AG04449 (cell line): ENCODE measurements at places on chromosomes 1 and 21.

- DNase-seq = peak; percentile 14
Observed at GRCh38 chr1:208510192-208510952, 266.2 kb upstream of the PLXNA2 start.

- DNase-seq = peak; percentile 12
Observed at GRCh38 chr1:179953974-179954492, 577 bp upstream of the CEP350 start.

GRCh38 chr21:16187603-16188301, 458.0 kb downstream of the USP25 start:
- no peak for DNase-seq

DNA sequence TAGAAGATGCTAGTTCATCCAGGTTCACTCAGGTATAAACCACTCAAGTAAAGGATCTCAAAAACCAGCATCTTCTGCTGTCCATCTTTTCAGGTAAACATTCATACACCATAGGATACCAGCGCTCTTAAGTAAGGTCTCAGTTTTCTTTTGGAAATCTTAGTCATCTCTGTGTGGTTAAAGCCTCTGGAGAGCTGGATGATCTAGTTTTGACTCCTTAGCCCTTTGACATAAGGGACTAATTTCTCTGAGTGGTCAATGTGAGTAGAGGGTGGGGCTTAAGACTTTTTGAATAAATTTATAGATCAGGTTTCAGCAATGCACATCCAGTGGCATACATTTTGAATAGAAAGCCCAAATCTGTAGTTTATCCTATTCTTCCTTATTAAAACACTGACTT, 92.3 kb downstream of the CTH start:
- DNase-seq = no peak

DNA sequence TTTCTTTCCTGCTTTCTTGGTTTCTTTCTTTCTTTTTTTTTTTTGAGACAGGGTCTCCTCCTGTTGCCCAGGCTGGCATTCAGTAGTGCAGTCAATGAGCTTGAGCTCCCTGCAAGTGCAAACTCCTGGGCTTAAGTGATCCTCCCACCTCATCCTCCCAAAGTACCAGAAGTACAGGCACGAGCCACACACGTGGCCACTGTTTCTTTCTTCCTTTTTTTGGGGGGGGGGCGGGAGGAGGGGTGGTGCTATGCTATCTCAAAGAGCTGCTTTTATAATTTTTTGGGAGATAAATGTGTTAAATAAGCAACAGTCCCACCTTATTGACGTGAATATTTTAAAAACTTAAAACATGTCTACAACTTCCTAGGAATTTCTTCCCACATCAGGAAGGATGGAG, 42.2 kb downstream of the AK4 start:
- no peak for DNase-seq

GRCh38 chr1:63787875-63788274, 14.1 kb downstream of the ROR1 start:
- DNase-seq = no peak

- DNase-seq = peak; percentile 61
Observed at GRCh38 chr1:112716133-112716720, 1.1 kb upstream of the PPM1J start.

DNA sequence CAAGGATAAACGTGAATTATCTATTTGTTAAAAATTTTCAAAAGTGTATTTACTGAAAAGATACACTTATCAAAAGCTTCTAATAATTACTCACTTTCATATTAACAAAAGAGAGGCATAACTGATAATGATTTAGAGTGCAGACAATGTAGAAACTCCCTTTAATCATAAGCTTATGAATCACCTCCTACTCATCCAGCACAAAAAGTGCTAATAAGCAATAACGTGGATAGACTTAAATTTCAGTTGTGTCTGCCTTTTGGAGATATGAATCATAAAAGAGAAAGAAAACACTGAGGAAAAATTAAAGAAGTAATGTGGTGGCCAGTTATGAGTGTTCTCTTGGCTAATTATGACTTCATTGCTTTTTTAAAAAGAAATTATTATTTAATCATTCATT, 827.6 kb upstream of the B3GALT2 start:
- no peak for DNase-seq

DNA sequence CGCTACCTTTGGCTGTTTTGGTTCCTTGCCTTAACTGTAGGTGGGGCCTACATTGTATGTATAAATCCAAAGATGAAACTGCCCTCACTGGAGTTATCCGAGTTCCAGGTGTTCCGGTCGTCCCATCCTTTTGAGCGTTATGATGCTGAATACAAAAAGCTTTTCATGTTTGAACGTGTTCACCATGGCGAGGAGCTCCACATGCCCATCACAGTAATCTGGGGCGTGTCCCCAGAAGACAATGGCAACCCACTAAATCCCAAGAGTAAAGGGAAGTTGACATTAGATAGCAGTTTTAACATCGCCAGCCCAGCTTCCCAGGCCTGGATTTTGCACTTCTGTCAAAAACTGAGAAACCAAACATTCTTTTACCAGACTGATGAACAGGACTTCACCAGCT, 139.5 kb downstream of the TLR5 start:
- DNase-seq = no peak

DNA sequence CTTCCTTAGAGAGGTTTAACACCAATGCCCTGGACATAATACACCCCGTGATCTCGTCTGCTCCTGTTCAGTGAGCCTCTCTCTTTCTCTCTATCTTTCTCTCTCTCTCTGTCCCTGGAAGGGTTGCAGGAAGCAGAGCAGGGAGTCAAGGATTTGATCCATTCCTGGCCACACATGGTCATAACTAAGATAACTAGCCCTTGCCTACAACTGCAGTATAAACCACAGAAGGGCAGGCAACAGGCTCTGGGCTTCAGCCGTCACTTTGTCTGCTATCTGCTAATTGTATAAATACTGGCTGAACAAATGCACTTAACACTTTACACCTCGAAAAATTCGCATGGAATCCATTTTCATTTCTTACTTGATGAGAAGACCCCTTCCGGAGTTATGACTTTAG, 357.5 kb upstream of the RUNX1 start:
- no peak for DNase-seq

DNA sequence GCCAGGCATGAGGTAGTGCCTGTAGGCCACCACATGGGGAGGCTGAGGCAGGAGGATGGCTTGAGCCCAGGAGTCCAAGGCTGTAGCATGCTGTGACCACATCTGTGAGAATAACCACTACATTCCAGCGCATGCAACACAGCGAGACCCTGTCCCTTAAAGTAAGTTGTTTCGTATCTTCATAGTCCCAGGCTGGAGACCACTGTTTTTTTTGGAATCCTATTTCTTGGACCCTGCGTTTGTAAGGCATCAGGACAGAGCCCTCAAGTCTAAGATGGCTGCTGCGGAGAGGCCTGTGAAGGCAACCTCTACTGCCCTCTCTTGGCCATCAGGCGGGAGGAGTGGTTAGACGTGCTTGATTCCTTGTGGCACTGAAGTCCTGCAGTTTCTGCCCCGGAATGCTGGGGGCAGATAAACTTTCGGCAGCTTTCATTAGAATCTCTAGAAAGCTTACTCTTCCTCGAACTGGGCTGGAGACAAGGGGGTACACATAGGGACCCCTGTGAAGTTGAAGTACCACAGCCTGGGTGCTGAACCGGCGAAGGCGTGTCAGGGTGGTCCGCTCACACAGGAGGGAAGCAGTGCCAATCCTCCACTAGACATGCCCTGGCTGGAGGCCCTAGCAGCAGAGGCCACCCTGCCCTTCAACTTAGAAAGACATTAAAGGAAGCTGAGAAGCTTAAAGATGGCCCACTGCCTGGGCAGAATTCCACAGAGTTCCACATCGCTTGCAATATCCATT, 36.6 kb downstream of the RABIF start:
- no peak for DNase-seq

DNA sequence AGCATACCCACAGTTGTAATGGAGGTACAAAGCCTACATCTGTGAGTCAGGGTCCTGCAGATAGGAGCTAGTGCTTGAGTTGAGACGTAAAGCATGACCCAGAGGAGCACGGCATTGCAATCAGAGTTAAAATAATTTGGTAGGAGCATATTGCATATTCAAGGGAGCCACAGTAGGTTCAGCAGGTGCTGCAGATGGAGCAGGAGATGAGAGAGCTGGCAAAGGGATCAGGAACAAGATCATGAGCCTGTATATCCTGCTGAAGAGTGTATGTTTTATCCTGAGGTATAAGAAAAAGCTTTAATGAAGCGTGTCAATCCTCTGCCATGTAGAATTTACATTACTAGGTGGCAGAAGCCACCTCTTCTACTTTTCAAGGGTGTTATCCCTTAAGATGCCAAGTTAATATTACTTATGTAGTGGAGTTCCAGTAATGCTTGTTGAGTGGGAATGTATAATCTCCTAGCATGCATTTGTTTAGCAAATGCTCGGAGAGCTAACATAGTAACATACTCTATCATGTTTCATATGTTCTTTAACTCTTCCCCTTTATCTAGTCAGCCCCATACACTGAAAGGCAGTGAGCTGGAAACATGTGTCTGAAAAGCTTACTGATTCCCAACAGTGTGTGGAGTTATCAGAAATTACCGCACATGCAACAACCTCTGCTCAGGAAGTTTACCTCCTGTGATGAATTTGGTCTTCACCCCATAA, 300.3 kb downstream of the GRIK1 start:
- DNase-seq = no peak

GRCh38 chr1:190177555-190177954, 300.1 kb downstream of the BRINP3 start:
- DNase-seq = no peak

DNA sequence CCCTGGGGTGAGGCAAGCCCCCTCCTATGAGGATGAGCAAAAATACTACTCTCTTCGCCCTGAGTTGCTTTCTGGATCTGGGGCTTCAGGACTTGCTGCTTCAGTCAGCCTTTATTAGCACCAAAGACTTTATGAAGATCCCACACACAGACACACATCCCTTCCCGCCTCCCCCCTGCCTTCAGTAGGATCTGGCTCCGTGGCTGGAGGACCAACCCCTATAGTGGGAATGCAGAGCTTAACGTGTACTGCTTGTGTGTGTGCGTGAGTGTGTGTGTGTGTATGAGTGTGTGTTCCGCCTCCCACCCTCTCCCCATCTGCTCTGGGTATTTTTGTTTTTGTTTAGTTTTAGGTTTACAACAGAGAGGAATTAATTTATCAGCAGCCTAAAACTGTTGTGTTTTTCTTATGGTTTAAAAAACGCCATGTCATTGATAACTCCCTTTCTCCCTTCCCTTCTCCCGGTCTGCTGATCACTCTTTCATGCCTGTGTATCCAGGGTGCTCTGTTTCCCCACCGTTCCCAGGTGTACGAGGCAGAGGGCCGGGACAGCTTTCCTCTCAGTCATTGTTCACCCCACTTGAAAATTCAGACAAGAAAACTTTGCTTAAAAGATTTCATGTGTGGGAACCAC, 27.5 kb upstream of the ZFP69B start:
- DNase-seq = no peak

DNA sequence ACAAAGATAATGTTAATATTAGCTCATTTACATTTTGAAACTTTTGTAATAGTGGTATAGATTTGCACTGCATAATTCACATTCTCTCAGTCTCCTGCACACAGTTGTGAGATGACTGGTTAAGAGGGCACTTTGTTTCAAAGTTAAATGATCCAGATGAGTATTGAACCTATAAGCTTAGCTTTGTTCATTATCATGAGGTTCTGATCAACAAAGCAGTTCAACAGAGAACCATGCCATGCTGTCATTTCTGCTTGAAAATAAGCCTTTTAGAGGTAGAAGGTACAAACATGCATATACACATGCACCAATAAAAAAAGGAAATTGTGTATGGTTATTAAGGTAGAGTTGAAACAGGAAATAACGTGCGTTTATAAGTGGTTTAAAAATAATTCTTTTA, 4.8 kb downstream of the RAP1A start:
- no peak for DNase-seq

GRCh38 chr1:21295002-21295401, 4.7 kb upstream of the ECE1 start:
- DNase-seq = no peak
